ENCODE measurements at places on chromosomes 16 and 17.

DNA sequence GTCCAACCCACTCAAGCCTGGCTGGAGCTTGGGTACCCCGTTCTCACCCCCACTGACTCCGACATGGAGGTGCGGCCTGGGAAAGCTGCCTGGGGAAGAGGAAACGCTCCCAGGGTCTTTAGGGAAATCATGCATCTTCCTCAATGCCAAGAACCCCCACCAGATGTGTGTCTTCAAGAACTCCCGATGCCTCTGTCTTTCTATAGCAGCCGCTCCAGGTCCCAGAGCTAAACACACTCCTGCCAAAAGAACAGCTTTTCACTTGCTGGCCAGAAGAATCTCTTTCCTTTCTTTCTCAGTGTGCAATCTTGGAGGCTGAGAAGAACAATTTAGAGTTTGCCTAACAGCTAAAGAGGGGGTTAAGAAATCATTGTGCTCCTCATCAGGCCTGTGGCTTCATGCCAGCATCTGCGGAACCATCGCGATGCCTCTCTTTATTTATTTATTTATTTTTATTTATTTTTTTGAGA, 41.1 kb upstream of the MTSS2 start:
- DNase-seq = no peak

DNA sequence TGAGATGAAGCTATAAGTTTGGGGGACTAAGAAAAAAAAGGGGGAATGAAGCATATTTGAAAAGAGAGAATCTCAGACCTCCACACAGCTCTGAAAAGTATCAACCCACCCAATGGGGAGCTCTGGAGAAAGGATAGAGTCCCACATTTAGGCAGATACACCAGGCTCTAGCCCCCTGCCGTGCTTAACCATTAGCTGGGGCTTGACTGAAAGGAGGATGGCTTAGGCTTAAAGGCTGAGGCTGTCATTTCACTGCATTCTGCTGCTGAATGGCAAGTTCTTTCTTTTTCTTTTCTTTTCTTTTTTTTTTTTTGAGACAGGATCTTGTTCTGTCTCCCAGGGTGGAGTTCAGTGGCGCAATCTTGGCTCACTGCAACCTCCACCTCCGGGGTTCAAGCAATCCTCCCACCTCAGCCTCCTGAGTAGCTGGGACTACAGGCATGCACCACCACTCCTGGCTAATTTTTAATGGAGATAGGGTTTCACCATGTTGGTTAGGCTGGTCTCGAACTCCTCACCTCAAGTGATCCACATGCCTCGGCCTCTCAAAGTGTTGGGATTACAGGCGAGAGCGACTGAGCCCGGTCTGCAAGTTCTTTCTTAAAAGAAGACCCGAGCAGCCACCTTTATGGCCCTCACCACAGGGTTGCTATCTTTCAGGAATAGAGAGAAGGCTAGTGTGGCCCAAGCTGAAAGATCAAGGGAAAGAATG, 9.0 kb upstream of the MMP2 start:
- DNase-seq = no peak

DNA sequence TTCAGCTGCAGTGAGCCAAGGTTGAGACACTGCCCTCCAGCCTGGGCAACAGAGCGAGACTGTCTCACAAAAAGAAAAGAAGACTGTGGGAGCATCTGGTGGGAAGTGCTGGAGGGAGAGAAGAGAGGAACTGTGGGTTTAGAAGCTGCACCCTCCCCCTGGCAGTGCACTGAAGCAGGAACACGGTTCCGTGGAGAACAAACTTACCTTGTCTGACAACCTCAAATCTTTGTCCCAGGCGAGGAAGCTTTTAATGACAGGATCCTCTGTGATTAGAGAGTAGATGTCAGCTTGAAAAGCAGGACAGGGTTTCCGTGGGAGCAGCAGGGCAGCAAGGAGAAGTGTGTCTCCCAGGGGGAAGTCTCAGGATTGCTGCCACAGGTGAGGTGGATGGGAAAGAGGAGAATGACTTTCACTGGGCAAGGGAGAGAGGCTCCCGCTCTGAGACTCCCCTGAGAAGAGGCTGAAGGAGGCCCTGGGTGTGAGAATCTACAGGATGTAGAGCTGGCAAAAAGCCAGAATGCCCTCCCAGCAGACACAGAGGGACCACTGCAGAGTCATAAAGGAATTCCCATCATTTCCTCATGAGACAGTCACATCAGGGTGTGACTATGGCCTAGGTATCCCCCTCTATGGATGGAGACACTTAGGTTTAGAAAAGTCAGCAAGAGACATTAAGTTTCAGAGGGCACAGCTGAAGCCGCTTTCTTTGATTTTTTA, 22.9 kb downstream of the PRR11 start:
- no peak for DNase-seq

DNA sequence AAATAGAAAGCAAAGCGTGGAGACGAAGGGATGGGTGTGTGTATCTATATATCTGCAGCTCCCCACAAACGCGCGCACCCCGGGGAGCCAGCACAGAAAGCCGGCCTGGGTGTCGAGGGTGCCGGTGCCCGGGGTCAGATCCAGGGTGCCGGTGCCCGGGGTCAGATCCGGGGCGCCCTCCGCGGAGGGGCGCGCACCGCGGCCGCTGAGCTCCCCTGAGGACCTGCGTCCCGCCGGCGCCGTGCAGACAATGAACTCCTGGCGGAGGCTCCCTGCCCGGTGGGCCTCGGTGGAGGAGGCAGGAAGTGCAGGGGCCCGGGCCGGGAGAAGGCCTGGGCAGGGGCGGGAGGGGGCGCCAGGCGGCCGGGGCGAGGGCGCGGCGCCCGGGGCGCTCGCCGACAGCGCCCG, 1.1 kb downstream of the ZNF423 start:
- no peak for DNase-seq

DNA sequence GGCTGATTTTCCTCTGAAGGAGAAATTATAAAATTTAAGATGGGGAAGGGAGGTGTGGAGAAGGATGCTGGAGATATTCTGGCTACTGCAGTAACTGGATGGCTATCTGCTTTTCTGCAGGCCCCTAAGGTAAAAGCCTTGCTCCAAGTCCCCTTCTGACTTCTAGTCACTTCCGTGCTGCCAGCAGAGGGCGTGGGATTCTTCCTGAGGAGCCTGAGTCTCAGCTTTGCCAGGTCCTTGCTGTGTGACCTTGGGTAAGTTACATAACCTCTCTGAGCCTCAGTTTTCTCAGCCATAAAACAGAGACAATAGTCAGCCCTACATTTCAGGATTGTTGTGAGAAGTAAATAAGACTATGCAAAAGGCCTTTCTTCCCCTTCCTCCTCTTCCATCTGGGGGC, 24.3 kb upstream of the TMEM220 start:
- DNase-seq = no peak

GRCh38 chr16:17173281-17173680, 297.5 kb downstream of the XYLT1 start:
- peak; percentile 42 for DNase-seq

DNA sequence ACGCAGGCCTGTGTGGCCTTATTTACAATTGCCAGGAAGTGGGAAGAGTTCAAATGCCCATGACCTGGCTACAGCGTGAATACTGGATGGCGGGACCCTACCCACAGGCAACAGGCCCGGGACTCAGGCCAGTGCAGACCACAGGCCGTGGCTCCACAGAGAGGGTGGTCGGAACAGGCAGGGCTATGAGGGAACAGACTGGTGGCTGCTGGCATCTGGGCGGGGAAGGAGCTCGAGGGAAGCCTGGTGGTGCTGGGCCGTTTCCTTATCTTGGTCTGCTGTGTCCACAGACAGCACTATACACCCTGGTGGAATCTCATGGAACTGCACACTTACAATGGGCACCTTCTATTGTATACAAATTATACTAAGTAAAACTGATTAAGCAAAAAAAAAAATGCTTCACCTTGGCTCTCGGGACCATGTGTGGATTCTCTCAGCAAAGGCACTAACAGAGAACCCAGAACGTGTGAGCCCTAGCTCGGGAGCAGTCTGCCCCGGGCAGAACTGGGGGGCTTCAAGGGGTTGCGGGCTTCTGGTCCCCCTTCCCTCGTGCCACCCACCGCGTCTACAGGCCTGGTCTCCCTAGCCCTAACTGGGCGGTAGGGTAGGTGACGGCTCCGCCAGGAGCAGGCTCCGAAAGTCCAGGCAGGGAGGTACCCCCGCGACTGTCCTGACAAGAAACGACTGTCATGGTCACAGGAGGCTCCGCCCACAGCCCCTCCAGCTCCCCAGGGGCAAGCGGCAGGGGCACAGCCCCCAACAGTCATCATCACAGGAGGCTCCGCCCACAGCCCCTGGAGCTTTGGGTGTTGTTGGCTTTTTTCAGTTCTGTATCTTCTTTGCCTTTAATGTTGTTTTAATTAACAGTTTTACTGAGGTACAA, 21.8 kb downstream of the CEP131 start:
- DNase-seq = peak; percentile 76

DNA sequence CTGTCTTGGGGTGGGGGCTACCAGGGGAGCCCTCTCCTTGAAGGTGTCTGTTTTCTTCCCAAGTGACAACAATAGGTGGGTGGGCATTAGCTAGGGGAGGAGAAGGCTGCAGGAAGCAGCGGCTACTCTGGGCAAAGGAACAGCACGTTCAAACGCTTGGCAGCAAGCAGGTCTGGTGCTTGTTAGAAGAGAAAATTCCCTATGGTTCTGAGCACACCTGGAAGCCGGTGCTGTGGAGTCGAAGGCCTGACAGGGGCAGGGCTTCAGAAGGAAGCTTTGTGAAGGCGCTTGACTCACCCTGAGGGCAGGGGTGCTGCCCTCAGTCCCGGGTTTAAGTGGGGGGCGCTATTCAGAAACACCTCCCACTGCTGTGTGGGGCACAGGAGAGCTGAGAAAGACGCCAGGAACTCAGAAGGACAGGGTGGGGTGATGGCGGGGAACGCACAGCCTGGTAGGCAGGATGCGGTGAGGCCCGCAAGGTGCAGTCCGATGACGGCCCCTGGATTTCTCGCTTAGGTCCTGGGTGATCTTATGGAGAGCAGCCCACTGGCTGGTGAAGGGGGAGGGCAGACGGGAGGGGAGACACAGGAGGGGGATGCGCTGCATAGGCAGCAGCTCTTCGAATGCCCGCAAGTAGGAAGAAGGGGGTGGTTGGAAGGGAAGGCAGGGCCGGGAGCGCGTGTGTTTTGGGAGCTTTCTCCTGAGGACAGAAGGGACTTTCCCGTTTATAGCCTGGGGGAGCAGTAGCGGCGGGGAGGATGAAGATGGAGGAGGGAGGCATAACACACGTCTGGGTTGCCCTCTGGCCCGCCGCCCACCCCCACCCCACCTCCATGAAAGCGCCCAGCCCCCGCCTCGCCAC, 3.2 kb downstream of the GJD3 start:
- no peak for DNase-seq

GRCh38 chr17:63768433-63768832, 5.0 kb downstream of the CCDC47 start:
- DNase-seq = no peak

GRCh38 chr16:71498031-71498430, 8.9 kb upstream of the ZNF19 start:
- no peak for DNase-seq

DNA sequence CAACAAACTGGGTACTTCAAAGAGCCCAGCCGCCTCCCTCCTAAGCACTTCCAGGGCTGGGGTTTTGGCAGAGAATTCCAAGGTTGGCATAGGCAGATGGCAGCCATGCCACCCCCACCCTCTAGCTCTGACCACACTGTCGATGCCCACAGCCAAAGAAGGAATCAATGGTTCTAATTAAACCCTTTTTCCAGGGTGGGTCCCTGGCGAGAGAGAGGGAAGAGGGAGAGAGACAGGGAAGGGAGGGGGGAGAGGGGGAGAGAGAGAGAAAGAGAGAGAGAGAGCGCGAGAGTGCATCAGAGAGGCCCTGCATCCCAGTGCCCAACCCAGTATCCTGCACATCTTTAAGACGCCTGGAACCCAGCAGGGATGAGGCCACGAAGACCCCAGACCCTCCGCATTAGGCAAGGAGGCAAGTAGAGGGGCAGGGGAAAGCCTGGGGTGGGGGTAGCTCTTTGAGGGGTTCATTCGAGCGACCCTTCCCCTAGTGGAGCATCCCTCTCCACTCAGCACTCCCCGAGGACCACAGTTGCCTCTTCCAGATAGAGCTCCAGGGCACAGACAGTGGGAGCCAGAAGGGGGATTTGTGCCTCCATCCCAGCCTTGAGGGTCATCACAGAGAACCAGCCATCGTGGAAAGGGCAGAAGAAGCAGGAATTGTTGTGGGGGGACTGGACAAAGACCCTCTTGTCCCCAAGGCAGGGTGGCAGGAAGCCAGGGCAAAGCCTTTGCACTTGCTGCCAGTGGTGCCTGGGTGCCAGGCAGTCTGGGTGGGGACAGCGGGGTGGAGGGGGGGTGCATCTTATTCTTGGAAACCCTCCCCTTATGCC, 2.6 kb downstream of the SRCIN1 start:
- no peak for DNase-seq

- no peak for DNase-seq
Measured at GRCh38 chr16:85370543-85370880, 242.6 kb upstream of the GSE1 start.
